ENCODE measurements at places on chromosomes 13 and 19.

GRCh38 chr19:1844513-1845124 lies 3.7 kb downstream of the REXO1 start:
- no peak for DNase-seq

- DNase-seq = no peak
Observed at GRCh38 chr13:93460005-93460404, 233.4 kb downstream of the GPC6 start.

DNA sequence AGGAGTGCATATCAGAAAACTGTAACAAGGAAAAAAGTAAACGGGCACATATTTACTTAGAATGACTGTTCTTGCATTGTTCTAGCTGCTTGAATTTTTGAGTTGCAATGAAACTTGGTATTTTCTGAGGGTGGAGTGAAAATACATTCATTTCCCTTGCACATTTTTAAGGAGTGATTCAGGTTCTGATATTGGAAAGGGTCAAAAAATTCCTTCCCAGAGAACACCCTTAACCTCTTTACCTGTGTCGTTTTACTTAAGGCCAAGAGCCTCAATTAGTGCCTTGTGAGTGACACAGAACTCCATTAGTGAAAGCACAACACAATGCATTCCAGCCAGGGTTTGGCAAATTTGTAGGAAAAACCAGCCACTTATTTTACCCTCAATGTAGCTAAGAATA lies 2.3 kb downstream of the ITGBL1 start:
- DNase-seq = no peak

GRCh38 chr19:2729943-2730818 lies 9.0 kb upstream of the DIRAS1 start:
- DNase-seq = no peak

DNA sequence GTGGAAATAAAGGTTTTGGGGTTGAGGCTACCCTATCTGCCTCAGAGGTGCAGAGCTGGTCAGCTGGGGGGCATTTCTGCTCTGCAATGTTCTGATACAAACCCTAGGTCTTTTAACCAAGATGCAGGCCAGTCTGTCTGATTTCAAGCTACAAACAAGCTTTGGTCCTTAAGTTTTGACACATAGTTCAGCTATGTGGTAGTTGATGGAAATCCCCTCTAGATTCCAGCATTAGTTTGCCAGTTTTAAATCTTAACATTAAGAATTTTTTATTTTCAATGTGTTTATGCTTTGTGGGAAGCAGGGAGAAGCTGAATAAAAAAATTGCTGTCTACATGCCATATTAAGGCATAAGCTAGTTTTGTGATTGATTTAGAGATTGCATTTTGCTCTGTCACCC lies 225.7 kb downstream of the LMO7 start:
- DNase-seq = no peak

DNA sequence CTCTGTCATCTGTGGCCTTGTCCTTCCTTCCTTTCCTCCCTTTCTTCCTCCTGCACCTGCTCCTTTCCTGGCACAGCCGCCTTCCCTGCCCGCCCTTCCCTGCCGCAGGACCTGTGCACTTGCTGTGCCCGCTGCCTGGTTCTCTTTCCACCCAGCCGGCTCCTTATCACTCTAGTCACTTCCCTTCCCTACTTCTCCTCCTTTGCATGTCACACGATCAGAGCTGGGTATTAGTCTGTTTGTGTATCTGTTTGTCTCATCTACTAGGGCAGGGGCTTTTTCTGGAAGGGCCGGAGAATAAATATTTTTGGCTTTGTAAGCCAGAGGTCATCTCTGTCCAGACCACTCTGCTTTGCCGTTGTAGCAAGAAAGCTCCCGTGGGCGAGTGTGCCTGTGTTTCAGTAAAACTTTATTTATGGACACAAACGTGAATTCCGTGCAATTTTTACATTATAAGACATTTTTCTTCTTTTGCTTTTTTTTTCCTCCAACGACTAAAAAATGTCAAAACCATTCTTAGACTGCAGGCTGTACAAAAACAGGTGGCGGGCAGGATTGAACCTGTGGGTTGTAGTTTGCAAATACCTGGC lies 6.1 kb downstream of the KDM4B start:
- no peak for DNase-seq

DNA sequence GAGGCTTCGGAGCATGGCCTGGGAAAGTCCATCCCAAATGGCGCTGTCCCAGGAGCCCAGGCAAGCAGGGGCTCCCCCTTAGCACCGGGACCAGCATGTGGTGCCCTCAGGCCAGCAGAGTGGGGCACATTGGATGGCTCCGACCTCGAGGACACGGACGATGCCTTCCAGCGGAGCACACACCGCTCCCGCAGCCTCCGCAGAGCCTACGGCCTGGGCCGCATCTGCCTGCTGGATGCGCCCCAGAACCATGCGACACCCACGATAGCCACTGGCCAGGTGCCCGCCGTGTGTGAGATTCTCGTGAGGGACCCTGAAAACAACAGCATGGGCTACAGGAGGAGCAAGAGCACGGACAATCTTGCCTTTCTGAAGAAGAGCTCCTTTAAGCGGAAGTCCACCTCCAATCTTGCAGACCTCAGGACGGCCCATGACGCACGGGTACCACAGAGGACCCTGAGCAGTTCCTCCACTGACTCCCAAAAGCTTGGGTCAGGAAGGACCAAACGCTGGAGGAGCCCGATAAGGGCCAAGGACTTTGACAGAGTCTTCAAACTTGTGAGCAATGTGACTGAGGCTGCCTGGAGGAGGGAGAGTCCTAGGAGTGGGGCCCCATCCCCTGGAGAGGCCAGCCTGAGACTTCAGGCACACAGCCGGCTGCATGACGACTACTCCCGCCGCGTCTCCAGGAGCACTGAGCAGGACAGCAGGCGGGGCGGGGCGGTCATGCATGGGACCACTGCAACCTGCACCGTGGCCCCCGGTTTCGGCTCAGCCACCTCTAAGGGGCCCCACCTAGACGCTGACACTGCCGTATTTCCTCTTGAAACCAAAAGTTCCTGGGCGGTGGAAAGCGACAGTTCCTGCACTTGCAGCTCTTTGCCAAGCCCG lies 63.1 kb downstream of the SPATA13 start:
- DNase-seq = no peak

DNA sequence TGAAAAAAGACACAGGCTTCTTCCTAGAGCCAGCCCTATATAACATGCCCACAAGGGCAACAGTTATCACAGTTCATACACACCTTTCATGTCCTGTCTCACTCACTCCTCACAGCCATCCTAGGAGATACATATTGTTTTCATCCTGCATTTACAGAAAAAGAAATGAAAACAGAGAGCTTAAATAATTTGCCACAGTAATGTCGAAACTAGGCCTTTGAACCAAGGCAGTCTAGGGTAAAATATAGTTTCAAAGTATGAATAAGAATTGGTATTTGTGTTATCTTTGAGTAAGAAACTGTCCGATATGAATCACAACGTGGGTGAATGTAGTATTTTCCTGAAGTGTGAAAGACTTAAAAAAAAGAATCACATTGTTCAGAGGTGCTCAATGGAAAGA lies 26.8 kb downstream of the CLDN10 start:
- no peak for DNase-seq

GRCh38 chr19:808423-808775 lies 11.1 kb downstream of the PTBP1 start:
- no peak for DNase-seq

DNA sequence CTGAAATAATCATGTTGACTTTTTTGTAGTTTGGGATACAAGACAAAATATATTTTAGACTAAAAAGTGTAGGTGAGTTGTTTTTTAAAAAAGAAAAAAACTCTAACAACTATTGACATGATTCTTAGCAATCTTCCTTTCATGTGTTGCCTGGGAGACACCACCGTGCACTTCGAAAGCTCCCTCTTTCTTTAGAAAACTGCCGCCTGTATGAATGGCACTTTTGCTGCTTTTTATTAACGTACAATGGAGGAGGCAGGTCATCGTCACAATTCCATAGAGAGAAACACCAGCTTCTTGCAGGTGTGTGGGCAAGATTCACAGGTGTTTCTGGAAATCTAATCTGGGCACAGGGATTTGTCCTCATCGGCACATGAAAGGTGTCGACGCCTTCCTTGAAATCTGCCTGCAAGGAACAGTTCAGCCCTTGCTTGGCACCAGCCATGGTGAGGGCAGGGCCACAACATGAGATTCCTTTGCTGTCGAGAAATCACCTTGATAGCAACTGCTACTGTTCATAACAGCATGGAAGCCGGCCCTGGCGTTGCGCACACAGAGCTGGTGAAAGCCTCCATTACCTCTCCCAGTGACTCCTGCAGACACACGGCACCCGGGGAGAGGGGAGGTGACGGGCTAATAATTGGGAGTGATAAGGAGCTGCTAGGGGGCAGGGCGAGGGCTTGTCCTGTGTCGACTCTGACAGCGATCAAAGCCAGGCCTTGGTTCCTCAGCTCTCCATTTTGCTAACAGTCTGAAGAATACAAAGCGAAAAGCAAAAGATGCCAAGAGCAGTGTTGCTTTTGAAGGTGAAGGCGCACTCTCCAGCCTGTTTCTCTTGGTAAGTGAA lies 66.5 kb downstream of the EFNB2 start:
- no peak for DNase-seq

DNA sequence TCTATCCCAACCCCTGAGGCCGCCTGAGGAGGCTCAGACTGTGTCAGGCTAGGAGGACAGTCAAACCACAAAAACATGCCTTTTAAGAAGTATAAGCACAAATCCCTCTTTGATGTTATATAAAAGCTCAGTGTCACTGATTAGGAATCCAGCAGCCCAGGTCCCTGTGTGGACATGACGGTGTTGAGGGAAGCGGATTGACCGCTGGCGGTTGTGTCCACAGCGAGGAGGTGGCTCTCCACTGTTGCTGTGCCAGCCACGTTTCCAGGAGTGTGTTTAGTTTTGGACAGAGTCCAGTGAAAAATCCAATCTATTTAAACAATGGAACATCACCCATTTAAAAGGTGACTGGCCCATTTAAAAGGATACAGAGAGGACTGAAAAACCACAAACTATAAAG lies 7.5 kb upstream of the GJA3 start:
- no peak for DNase-seq

DNA sequence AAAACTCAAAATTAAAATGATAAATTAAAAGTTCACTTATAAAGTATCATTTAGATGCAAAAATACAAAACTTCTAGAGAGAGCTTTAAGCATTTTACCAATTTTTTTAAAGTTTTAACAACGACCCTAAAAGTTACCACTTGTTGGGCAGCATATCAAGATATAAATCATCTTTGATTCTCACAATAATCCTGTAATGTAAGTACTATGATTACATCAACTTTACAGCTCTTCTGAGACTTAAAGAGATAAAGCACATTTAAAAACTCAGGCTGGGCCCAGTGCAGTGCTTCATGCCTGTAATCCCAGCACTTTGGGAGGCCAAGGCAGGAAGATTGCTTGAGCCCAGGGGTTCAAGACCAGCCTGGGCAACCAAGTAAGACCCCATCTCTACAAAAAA lies 202.7 kb upstream of the GPC6 start:
- no peak for DNase-seq

- DNase-seq = no peak
Observed at GRCh38 chr19:51005248-51005647, 3.8 kb upstream of the KLK8 start.

DNA sequence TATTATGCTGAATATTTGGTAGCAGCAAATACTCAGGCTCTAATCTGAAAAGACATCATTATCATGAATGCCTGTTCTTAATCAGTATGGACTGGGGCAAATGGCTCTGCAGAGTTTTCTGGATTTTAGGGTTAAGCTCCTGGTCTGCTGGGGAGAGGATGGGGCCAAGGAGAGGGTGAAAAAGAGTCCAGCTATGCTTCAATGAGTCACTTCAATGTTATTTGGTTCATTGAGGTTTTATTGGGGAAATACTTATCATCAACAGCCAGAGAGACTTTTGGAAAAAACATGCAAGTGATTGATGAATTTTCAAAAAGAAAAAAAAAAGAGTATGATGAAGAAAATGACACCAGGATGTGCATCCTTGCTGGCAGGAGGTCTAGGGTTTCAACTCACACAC lies 278.3 kb downstream of the UQCRFS1 start:
- no peak for DNase-seq
